ENCODE measurements at places on chromosomes 1 and 21.

DNA sequence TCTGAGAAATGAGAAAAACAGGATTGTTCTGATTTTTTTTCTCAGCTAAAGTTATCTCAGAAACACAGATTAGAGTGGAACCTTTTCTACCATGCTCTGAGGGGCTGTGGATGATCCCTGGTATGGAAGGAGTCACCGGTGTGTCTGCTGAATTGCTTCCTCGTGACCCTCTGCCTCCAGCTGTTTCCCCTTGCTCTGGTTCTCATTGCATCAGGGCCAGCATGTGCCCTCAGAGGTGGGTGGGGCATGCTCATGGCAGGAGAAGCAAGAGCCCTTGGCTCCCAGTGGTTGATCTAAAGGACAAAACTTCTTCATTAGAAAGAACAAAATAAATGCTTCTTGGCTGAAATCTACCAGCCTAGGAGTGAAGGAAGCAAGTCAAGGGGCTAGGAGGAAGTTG lies 183.2 kb upstream of the HMCN1 start:
- DNase-seq, result no peak

- DNase-seq, result no peak
These were observed 102.5 kb downstream of the PLXNA2 start for GRCh38 chr1:208141610-208142192.

DNA sequence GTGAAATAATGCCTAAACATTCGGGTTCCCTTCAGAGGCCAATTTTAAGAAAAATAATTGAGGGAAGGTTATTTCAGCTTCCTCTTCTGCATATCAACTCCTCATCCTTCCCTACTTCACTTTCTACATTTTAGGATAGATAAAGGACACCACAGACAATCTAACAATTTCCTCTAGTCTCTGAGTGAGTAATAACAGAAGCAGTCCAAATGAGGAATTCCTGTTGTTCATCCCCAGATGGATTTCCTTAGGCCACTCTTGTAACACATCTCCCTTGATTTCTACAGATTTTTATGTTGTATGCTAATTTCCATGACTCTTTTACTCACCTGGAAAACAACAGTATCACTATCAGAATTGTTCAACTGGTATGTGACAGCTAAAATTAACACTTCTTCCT lies 87.7 kb upstream of the LYPLAL1 start:
- no peak for DNase-seq

- DNase-seq, result no peak
These were observed 29.3 kb upstream of the MAN1C1 start for GRCh38 chr1:25587290-25587689.

DNA sequence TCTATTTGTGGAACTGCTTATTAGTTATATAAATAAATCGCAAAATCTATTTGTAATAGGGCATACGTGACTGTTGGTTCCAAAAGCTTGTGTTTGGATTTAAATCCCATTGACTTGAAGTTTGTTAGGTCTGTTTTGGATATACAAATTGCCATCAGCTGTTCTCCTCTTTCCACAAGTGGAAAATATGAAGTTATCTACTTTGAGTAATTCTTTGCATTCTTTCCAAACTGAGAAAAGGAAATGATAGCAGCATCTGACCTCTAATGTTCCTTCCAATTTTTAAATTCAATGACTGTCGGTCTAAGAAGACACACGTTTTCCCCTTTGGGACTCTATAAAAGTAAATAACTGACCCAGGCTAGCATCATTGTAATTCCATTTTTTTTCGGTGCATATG lies 165.7 kb upstream of the SGIP1 start:
- DNase-seq, result no peak

- no peak for DNase-seq
These were observed 60.7 kb downstream of the FOXD2 start for GRCh38 chr1:47498551-47498950.

GRCh38 chr21:8989721-8990325 lies 1531.6 kb upstream of the TPTE start:
- no peak for DNase-seq

DNA sequence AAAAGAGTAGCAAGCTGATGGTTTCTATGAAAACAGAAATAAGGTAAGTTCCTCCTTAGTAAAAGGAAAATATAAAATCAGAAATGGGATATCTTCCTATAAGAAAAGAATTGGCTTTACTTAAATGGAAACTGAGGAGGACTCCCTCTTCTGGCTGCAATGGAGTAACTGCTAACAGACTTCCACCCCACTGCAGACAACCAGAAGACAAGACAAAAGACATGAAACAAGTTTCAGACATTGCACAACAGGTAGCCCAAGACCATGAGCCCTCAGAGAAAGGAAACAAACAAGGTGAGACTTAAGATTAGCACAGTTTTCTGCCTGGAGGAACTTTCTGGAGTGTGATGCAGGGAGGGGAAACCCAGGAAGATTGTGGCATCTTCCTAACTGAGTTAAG lies 17.0 kb upstream of the OLFML2B start:
- no peak for DNase-seq

- no peak for DNase-seq
These were observed 177.1 kb downstream of the MAGI3 start for GRCh38 chr1:113567427-113567826.

DNA sequence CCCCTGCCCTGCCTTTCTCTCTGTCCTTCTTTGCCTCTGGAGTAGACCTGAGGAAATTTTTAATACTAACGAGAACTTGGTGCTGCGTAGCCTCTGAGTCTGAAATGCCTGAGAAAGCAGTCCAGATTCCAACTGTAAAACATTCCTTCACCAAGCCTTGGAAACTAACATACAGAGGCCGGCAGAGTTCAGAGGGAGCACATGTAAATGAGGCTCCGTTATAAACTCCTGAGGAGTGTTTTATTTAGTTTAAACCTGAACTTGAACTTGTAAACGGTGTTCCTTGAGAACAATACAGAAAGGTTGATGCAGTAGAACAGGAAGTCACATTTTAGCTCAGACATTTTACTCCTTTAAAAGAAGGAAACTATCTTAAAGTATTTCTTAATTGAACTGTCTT lies 280.7 kb downstream of the TM2D1 start:
- no peak for DNase-seq

GRCh38 chr21:38664315-38664714 lies 141.4 kb upstream of the ETS2 start:
- DNase-seq, result no peak

DNA sequence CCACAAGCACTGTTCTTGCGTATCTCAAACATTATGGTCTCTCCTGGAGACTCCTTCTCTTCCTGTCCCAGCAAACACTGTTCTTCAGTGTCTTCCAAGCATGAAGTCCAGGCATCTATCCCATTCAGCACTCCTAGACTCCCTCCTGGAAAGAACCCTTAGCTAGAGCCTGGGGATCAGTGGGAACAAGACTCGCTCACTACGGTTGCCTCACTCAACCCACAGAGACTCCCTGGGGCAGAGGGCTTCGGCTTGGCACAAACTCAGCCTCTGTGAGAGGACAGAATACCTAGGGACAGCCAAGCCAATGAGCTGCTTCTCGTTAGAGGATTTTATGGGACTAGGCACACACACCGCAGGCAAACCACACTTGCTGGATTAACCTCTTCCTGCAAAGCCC lies 86.5 kb upstream of the IPO9 start:
- no peak for DNase-seq

DNA sequence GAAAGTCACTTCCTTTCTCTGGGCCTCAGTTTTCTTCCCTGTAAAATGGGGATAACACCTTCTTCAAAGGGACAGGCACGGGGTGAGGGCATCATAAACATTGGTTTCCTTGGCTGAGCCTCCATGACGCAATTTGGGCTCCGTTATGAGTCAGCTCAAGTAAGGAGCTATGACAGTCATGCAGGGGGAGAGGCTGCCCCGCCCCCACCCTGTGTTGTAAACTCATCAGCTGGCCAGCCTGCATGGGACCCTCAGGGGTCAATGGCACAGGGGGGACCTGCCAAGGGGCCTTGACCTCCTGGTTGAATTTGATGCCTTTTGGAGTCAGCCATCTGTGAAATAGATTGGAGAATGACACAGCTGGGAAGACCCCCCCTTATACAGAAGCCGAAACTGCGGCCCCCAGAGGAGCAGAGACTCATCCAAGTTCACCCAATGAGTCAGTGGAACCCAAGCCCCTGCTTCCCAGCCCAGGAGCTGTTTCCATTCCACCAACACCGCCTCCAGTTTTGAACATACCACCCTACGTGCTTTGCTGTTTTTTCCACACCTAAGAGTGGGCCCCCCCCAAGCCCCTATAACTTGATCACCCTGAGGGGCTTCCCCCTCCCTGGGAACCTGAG lies 36.8 kb upstream of the RUNX3 start:
- peak; percentile 67 for DNase-seq

GRCh38 chr1:232012773-232013386 lies 386.3 kb downstream of the DISC1 start:
- no peak for DNase-seq

DNA sequence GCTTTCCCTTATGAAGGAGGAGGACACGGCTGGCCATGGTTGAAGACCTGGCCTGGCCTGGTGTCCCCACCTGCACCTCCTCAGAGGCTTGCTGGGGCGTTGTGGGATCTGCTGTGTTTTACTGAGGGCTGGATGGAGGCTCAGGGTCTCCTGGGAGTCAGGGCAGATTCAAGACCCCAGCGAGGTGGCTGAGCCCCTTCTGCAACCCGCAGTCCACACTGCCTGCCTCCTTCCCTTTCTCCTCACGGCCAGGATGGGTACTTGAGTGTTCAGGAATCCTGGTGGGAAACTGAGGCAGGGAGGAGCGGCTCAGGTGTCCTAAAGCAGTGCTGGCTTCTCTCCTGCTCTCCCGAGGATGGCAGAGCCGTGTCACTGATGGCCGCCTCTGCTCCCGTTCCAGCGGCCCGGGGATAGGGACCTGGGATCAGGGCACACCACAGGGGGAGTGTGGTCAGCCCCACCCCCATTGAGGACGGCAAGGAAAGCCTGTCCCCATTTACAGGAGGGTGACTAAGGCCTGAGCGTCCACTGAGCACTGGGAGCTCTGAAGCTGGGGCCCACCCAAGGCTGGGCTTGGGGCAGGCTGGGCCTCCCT lies 47.5 kb downstream of the TRPM2 start:
- no peak for DNase-seq

GRCh38 chr21:42201615-42202161 lies 17.3 kb upstream of the ABCG1 start:
- no peak for DNase-seq

GRCh38 chr1:233328142-233328921 lies 808 bp downstream of the MAP3K21 start:
- peak; percentile 6 for DNase-seq
